Stomach (tissue), 19 donors: ENCODE measurements at places on chromosomes 12 and 14. TPM values are rescaled to one million over a fixed set of nuclear protein-coding genes. Genes with fewer than 3 reads are reported as not detected.

DNA sequence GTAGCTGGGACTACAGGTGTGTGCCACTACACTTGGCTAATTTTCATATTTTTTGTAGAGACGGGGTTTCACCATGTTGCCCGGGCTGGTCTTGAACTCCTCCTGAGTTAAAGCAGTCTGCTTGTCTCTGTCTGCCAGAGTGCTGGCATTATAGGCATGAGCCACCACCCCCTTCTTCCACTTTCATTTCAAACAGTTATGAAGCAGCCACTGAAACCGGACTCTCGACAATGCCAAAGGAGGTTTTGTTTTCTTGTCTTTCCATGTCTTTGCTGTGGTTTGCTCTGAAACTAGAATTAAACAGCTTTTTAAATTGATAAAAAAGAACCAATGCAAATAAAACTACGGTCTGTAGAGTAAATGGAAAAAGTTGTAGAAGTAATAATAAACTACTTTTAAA, 30.4 kb downstream of the RAP1B start:
- no peak overlapping the region for H3K4me3 ChIP-seq
- DNase-seq = peak; percentile 47

Gene TRIM9
- polyA plus RNA-seq = 0.76 TPM

Gene HOXC13
- not detected for polyA plus RNA-seq

- H3K36me3 ChIP-seq = no peaks in the 10 kb centered on the region
- peaks cover 36% of the 10 kb centered on the region for H3K4me1 ChIP-seq
- H3K4me3 ChIP-seq = no peak overlapping the region
- no peaks in the 10 kb centered on the region for H3K27me3 ChIP-seq
- no peak for DNase-seq
These were observed 81.6 kb downstream of the ITPK1 start for GRCh38 chr14:93033983-93034670.

- H3K36me3 ChIP-seq = no peaks in the 10 kb centered on the region
- H3K4me3 ChIP-seq = no peak overlapping the region
- no peak overlapping the region for H3K27ac ChIP-seq
- peak; percentile 36 for DNase-seq
These were observed 29.6 kb downstream of the KCNK13 start for GRCh38 chr14:90091393-90091792.

GRCh38 chr12:46547421-46548354, 175.1 kb upstream of the SLC38A2 start:
- H3K4me3 ChIP-seq = no peak overlapping the region
- no peaks in the 10 kb centered on the region for H3K27me3 ChIP-seq
- H3K27ac ChIP-seq = no peak overlapping the region
- no peaks in the 10 kb centered on the region for H3K36me3 ChIP-seq
- H3K4me1 ChIP-seq = no peaks in the 10 kb centered on the region

Gene ACOT6
- not detected for polyA plus RNA-seq

DNA sequence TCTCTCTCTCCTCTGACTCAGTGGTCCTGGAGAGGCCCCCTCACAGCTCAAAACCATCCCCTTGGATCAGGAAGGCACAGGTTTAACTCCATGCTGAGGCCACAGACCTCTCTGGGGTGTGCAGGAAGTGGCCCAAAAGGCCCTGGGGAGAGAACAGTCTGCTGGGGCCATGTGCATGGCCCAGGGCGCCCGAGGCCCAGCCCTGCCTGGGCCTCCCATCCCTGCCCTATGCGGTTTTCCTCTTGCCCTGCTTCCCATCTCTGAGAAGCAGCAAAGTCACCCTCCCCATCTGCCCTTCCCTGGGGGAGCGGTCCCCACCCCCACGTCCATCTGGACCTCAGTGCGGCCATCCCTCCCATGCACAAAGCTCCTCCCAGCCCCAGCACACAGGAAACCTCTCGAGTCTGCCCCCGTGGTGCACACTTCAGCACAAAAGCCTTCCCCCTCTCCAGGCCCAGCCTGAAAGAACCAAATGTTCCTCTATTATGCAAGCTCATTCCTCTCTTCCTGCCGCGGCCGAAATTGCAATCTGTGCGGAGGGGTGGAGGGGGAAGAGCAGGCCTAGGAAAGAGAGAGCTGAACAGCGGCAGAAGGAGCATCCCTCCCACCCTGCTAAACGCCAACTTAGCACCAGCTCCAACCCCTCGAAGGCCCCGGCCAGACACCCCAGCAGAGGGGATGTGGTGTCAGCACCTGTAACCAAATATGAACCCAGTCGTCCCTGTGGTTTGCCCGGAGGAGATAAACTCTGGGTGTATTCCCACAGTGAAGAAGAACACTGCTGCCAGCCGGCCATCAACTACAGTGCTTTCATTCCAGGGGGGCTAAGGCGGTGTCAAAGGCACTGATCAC, 108.5 kb downstream of the SCARB1 start:
- no peak overlapping the region for H3K4me3 ChIP-seq
- DNase-seq = peak; percentile 46
- peak overlapping the region; percentile 89 for H3K27ac ChIP-seq
- H3K36me3 ChIP-seq = no peaks in the 10 kb centered on the region
- peaks cover 6% of the 10 kb centered on the region for H3K4me1 ChIP-seq

Gene STXBP6
- 11.9 TPM for polyA plus RNA-seq

DNA sequence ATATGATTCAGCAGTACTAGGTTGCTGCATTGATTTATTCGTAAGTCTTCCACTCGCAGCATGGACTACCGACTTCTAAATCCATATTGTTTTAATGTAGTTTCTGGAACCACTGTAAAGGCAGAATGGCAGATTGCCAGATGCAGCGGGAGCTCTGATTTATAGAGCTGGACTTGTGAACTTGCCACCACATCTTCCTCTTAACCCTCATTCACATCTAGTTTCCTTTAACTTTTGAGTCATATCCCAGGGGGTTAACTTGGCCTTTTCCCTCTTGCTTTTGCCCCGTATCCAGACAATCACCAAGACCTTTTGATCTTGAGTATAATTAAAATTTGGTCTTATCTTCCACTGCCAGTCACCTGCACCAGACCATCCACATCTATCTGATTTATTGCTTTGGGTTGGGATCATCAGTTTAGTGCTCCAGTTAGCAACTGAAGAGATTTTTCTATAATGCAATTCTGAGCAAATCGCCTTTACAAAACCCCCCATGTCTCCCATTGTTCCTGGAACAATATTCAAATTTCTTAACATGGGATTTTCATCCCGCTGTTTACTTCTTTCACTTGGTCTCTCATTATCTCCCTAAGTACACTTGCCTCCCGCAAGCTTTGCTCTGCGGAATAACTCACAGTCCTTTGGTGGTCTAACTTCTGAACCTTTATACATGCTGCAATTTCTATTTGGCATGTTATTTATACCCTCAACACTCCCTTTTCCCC, 130.5 kb downstream of the ACSS3 start:
- DNase-seq = no peak
- H3K4me1 ChIP-seq = no peaks in the 10 kb centered on the region
- H3K27ac ChIP-seq = no peak overlapping the region
- H3K27me3 ChIP-seq = no peaks in the 10 kb centered on the region
- H3K36me3 ChIP-seq = no peaks in the 10 kb centered on the region
